Right forelimb (tissue), 1 donor: ENCODE measurements at places on chromosomes 6 and 20.

- DNase-seq: no peak
Measured at GRCh38 chr6:23412770-23413169, 713.2 kb upstream of the NRSN1 start.

GRCh38 chr6:31087494-31088089, 24.8 kb downstream of the C6orf15 start:
- peak; percentile 83 for DNase-seq

GRCh38 chr6:16222826-16223225, 15.6 kb upstream of the GMPR start:
- no peak for DNase-seq

DNA sequence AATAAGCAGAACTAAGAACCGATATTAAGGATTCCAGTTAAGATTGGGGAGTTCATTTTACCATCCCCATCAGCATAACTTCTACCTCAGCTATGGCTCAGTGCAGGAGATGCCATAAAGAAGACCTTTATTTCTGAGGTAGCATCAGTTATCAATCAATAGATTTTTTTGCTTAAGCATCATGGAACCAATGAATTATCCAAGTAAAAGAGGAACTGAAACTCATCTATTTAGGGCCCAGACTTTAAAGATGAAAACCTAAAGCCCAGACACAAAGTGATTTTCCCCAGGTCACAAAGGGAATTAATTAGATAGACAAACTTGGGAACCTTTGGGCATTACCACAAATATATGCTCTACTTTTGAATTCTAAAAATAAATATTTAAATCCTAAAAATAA, 59.2 kb upstream of the TINAG start:
- no peak for DNase-seq

GRCh38 chr20:63228806-63229205, 6.9 kb upstream of the BIRC7 start:
- no peak for DNase-seq

DNA sequence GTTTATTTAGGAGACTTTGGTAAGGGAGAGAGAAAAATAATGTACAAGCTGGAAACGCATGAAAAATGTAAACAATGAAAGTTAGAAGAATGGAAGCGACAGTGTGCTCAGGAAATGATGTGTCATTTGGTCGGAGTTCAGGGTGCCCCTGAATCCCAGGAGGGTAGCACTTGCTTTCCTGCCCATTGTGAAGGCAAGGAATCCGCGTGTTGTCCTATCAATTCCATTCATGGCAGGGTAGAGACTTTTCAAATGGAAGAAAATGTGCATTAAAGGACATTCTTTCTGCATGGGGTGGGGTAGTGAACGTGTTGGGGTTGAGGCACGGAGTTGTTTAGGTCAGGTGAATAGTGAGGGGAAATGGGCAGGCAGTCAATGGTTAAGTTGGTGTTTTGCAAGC, 33.7 kb downstream of the GCNT2 start:
- no peak for DNase-seq

GRCh38 chr20:53020376-53020775, 48.2 kb downstream of the TSHZ2 start:
- DNase-seq: no peak

DNA sequence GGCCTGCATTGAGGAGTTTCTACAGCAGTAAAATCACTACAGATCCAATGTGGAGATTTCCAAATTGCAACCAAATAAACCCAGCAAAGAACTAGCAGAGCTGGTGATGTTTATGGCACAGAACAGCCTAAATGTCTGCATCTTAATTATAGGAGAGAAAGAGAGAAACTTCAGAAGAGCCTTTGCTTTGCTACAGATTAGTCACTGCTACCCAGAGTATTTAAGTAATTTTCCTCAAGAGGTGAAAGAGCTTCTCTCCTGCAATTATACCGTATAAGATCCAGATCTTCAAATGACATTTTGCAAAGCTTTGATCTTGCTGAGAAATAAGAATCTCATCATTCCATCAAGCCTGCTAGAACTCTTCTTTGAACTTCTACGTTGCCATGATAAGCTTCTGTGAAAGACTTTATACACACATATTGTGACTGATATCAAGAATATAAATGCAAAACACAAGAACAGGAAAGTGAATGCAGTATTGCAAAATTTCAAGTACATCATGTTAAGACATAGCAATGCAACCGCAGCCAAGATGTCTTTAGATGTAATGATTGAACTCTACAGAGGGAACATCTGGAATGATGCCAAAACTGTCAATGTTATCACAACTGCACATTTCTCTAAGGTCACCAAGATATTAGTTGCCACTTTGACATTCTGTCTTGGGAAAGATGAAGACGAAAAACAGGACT, 48.0 kb downstream of the MKKS start:
- DNase-seq: no peak

- no peak for DNase-seq
Measured at GRCh38 chr20:62820208-62820961, 3.5 kb downstream of the COL9A3 start.

- no peak for DNase-seq
Measured at GRCh38 chr6:108549241-108549640, 11.5 kb upstream of the FOXO3 start.

GRCh38 chr20:16201191-16201590, 372.1 kb downstream of the KIF16B start:
- DNase-seq: no peak

GRCh38 chr6:130161683-130162404, 60.9 kb downstream of the SAMD3 start:
- DNase-seq: no peak

GRCh38 chr6:35011096-35012041, 122.3 kb downstream of the ANKS1A start:
- no peak for DNase-seq

- no peak for DNase-seq
Measured at GRCh38 chr6:89313006-89313405, 2.1 kb downstream of the GABRR2 start.

DNA sequence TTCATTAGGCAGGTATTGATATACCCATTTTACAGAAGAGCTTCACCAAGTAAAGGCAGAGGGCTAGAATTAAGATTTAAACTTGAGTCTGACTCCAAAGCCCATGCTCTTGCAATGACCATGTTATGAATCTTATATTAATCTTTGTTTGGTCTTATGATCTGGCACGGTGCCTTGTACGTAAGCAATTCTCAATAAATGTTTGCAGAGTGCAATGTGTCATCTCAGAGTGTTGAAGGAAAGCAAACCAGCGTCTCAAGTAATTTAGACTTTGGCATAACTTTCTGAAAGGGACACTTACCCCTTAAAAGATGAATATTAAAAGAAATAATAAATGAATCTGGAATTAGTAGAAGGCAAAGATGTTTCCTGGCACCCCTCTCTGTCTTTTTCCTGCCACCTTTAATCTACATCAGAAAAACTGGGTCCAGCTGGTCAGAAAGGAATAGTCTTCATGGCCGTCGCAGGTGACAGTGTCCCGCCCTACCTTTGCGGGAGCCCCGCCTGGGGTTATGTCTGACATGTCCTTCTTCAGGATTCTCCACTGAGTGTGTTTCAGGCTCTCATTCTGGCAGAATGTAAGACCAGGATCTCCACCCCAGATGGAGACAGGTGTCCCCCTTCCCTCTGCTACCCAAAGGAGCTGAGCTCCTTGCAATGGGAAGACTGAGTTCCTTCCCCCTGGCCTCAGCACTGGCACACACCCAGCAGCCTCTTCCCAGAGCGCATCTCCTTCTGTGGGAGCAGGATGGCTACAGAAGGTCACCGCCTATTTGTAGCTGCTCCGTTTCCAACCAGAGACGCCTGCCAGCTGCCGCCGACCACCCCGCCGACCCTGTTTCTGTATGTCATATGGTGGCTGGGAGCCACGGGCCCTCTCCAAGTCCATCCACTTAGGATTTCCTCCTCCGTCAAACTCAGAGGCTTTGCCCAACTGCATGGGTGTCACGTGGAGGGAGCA, 266.3 kb upstream of the ECI2 start:
- DNase-seq: no peak

- no peak for DNase-seq
Measured at GRCh38 chr6:53244958-53245357, 96.3 kb upstream of the GCM1 start.

- no peak for DNase-seq
Measured at GRCh38 chr6:36029464-36029863, 1.9 kb downstream of the MAPK14 start.

DNA sequence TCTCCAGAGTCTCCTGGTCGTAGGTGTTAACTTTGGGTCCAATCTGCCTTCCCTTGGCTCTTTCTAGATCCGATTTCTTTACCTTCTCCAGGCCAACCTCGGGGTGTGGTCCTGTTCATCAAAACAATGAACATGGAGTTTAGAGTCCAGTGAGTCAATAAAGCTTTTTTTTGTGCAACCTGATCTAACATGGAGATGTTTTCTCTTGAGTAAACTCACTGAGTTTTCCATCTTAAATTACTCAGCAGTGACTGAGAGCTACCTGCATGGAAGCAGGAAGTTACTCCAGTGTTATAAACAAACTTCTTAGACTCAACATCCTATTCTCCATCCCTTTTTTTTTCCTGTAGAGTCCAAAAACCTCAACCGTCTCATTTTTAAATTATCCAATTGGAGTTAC, 14.9 kb upstream of the SLC22A1 start:
- no peak for DNase-seq

GRCh38 chr6:38713812-38714211, 1.3 kb upstream of the DNAH8 start:
- no peak for DNase-seq

DNA sequence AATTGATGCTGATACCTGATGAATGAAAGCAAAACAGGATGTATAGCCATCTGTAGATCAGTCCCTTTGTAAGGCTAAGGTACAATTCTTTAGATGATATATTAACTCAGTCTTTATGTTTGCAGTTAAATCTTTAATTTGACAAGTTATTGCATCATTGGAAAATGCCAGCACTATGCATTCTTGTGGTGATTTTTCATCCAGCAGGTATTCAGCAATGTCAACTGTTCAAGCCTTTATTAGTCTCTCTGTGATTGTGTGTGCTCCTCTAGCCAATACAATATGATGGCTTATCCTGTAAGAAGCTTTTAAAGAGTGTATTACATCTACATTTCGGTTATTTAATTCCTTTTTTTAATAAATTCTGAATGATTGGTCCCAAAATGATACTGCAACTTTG, 34.3 kb downstream of the HLA-DMB start:
- DNase-seq: no peak

DNA sequence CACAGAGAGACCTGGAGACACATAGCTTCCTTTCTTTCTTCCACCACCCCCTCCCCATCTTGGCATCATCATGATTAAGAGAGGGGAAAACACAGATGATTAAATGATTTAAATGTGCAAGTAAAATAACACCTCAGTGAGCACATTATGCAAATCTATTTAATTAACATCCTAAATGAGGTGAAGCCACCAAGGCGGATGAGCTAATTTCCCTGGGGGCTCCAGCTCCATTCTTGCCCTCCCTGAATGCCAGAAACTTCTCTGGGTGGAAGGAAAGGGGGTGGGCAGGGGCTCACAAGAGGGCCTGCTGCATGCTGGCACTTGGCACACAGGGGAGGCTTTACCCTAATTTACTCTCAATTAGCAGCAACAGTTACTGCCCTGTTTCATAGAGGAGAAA, 32.5 kb upstream of the TGM2 start:
- no peak for DNase-seq

- DNase-seq: no peak
Measured at GRCh38 chr20:51315390-51315789, 227.1 kb downstream of the NFATC2 start.

DNA sequence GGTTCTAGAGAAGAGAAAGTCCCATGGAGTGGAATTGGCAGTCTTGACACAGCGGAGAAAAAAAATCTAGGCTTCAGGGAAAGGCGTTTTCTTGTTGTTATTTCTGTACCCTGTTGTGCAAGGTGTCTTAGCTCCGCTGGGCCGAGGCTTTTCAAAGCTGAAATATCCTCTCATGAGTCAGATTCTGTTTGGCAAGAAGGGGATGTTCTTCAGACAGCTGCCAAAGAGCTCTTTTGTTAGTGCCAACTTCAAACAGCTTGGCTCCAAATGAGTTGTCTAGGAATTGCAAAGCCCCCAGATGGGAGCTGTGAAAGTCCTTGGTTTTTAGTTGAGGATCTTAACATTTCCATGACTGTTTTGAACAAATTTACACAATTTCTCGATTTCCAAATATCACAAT, 45.6 kb downstream of the LRRN4 start:
- DNase-seq: no peak

DNA sequence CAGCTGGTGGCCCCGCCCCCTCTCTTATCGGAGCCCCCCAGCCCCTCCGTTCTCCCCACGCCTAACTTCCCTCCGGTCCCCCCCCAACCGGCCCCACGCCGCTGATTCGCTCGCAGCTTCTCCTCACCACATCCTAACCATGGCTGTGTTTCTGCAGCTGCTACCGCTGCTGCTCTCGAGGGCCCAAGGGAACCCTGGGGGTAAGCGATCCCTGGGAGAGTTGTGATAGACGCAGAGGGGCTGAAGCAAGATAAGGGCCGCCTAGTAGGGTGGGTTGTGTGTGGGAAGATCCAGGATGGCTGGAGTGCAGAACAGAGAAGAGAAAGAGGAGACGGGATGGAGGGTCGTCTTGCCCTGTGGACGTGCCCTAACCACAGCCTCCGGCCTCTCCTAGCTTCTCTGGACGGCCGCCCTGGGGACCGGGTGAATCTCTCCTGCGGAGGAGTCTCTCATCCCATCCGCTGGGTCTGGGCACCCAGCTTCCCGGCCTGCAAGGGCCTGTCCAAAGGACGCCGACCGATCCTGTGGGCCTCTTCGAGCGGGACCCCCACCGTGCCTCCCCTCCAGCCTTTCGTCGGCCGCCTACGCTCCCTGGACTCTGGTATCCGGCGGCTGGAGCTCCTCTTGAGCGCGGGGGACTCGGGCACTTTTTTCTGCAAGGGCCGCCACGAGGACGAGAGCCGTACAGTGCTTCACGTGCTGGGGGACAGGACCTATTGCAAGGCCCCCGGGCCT, at the start of gene MPIG6B:
TSS of gene MPIG6B (plus strand) at position 129 of the 735 bp plus-strand sequence. CDS start at position 140, 11 bp downstream.
- DNase-seq: no peak

DNA sequence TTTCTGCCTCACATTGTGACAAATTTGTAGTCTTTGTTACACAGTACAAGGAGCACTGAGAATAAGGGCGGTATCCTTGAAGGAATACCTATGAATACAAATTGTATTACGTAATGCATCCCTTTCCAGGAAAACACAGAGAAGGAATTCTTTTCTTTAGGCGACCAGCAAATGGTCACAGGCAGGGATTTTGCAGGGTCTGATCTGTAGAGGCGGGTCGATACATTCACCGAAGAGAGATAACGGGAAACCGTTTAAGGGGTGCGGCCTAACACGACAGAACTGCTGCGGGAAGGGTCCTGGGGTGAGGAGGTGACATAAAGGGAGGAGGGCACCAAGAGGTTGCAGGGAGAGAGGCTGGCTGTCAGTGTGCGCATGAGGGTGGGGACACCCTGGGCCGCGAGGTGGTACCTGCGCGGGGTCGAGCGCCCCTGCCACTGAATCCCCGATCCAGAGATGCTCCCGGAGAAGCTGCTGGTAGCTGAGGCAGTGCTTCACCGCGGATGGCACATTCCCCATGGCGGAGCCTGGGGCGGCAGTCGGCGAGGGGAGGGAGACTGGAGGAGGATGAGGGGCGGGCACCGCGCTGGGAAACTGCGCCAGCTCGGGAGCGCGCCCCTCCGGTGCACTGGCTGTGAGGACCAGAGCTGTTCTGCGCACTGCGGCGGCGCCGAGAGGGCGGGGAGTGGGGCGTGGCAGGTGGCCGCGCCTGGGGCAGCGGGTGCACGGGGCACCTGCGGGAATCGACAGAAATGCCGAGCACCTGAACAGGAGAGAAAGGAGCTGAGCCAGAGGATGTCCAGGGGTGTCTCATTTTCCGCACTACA, at the start of gene HMGCLL1:
TSS of gene HMGCLL1 (minus strand) at position 656 of the 827 bp plus-strand sequence. CDS start at position 519, 137 bp downstream.
- peak; percentile 79 for DNase-seq
